Stimulated activated CD8-positive, alpha-beta memory T cell treated with anti-CD3 and anti-CD28 coated beads, Interleukin-12 subunit alpha, Interleukin-12 subunit beta, amount 100 ng/mL, for 4 hours (primary cell): ENCODE measurements at places on chromosomes 1 and 21.

- DNase-seq, result no peak
These were observed 36.9 kb upstream of the HIVEP3 start for GRCh38 chr1:41955461-41956159.

DNA sequence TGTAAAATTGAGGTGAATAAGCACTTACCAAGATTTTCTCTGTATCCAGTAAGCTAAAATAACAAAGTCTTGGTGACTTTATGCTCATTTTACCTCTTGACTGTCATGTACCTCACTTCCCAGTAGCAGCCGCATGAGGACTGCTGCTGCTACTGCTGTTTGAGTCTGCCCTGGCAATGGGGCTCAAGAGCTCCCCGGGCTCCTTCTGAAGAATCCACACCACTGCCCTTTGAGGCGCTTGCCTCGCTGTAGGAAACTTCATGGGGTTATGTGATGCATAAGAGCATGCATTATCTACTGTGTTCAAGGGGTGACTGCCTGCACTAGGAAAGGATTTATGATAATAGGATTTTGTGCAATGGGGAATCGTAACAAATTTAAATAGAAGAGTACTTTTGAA, 113.5 kb downstream of the NTNG1 start:
- no peak for DNase-seq

- no peak for DNase-seq
These were observed 18.9 kb upstream of the ZFP69B start for GRCh38 chr1:40431385-40431784.

GRCh38 chr1:226233806-226234205, 10.3 kb downstream of the MIXL1 start:
- no peak for DNase-seq

DNA sequence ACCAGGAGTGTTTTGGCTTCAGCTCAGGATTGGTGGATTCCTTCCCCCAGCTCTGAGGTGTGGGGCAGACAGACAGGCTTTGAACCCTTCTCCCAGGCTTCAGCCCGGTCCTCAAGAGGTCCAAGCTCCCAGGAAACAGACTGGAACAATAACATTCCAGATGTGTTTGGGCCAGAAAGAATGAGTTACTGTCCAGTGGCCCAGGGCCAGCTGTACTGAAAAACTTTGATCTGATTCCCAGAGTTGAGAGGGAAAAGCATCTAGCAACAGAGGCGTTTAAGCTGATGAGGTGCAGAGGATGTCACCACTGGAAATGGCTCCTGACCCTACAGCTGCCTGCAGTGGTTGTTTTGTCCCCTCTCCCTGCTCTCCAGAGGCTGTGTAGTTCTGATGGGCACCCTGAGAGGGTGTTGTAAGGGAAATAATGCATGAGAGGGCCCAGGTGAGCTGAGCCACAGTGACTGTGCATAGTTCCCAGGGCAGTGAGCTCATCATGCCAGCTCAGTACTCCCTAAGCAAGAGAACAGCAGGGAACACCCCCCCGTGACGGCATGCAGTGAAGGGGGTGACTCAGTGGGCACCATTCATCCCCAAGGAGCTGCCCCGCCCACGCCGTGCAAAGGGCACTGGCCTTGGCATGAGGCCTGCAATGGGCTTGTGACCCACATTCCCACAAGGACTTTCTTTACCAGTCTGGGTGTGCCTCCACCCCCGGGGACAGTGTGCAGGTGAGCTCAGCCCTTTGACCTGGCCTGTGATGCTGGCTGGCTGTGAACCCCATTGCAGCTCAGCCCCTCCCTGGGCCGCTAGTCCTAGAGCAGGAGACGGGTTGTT, 13.8 kb upstream of the SFN start:
- DNase-seq, result no peak

- DNase-seq, result no peak
These were observed 57.5 kb downstream of the ERG start for GRCh38 chr21:38440746-38441145.
